Osteocyte (in vitro differentiated cells): ENCODE measurements at places on chromosomes 4 and X. TPM values are rescaled to one million over a fixed set of nuclear protein-coding genes. Genes with fewer than 3 reads are reported as not detected.

GRCh38 chr4:124915073-124915472 is 202.5 kb upstream of the ANKRD50 start:
- DNase-seq = no peak

- no peak for DNase-seq
Observed at GRCh38 chrX:68180579-68180978, 252.7 kb downstream of the OPHN1 start.

DNA sequence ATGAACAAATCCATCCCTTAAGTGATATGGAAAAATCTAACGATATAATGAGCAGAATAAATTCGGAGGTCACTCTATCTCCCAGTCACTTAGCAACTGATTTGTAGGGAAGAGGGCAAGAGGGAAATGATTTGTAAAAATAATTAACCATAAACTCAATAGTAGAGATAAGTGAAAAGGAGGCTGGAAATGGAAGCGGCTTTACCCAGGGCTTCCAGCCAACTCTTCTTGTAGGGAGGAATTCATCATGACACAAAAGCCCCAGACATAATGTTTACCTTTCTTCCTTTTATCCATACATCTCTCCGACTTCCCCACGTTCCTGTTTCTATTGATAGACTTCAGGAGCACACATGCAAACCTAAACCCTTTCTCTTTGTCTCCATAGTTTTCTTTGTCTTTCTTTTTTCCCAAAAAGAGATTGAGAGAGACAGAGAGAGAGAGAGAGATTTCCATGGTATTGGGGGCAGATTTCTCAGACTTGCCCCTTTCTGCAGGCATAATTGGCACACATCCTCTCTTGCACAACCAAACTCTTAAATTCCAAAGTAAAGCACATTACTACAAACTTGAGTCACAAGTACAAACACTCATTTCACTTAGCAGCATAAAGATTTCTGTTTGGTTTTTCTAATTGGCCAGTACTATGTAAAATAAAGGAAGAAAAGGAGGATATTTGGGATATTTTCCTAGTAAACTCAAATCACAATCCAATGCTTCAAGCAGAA is 140.9 kb downstream of the MAPK10 start:
- no peak for DNase-seq

DNA sequence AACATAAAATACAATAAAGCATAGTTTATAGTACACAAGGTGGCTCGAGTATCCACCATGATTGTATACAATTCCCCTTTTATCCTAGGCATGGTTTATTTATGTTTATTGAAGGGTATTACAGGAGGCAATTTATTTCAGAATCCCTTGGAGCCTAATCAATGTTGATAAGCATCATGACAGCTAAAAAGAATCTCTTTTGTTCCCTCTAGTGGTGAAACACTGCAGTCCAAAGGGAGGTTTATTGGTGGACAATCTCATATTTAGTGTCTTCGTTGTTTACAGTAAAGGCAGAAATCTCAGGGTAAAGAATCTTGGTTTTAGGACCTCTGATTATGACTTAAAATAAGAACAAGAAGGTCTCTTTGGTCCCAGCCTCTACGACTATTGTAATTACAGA is 1712.5 kb downstream of the C4orf33 start:
- DNase-seq = no peak

GRCh38 chrX:133796282-133796681 is 189.1 kb downstream of the GPC3 start:
- DNase-seq = no peak

- no peak for DNase-seq
Observed at GRCh38 chrX:103904301-103904700, 58.1 kb upstream of the TMSB15B start.

BANK1 gene
- total RNA-seq = 0.63 and 1.0 TPM in 2 replicates

ENPP6 gene
- not detected in 2 replicates for total RNA-seq

FREM3 gene
- not detected in 2 replicates for total RNA-seq

TRAM1L1 gene
- total RNA-seq = 5.6 and 5.9 TPM in 2 replicates
